Renal cortical epithelial cell (primary cell): ENCODE measurements at places on chromosomes 6 and 20.

DNA sequence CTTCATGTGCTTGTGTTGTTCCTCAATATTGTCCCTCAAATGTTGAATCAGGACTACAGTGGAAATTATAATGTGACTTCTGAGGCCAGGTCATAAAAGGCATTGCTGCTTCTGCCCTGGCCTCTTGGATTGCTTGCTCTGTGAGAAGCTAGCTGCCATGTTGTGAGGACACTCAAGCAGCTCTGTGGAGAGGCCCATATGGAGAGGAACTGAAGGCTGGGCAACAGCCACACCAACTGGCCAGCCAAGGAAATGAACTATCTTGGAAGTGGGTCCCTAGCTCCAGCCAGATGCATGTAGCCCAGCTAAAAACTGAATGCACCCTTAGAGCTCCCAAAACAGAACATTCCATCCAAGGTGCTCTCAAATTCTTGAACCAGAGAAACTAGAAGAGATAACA, 282.6 kb downstream of the BMP7 start:
- DNase-seq, result no peak

GRCh38 chr6:119677384-119677783, 327.8 kb upstream of the MAN1A1 start:
- DNase-seq, result no peak

GRCh38 chr20:3935295-3935955, 46.2 kb downstream of the PANK2 start:
- no peak for DNase-seq

DNA sequence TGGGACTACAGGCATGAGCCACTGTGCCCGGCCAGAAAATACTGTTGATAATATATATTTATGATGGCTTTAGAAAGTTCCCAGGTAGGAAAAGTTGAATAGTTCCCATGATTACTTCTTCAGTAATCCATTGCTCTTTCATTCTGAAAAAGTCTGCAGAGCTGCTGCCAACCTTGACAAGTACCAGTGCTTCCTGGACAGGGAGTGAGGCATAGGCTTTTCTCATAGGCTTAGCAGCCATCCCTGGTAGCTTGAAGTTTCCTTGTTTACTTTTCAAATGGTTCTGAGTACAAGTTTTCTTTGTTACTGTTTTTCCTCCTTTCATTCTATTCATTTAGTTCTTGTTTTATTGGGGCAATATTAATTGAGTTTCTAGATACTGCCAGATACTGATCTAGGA, 7.8 kb downstream of the RWDD1 start:
- no peak for DNase-seq

GRCh38 chr6:148203970-148204369, 138.7 kb upstream of the SASH1 start:
- no peak for DNase-seq

- DNase-seq, result peak; percentile 86
These were observed 503.9 kb downstream of the ADGRB3 start for GRCh38 chr6:69138893-69139494.

DNA sequence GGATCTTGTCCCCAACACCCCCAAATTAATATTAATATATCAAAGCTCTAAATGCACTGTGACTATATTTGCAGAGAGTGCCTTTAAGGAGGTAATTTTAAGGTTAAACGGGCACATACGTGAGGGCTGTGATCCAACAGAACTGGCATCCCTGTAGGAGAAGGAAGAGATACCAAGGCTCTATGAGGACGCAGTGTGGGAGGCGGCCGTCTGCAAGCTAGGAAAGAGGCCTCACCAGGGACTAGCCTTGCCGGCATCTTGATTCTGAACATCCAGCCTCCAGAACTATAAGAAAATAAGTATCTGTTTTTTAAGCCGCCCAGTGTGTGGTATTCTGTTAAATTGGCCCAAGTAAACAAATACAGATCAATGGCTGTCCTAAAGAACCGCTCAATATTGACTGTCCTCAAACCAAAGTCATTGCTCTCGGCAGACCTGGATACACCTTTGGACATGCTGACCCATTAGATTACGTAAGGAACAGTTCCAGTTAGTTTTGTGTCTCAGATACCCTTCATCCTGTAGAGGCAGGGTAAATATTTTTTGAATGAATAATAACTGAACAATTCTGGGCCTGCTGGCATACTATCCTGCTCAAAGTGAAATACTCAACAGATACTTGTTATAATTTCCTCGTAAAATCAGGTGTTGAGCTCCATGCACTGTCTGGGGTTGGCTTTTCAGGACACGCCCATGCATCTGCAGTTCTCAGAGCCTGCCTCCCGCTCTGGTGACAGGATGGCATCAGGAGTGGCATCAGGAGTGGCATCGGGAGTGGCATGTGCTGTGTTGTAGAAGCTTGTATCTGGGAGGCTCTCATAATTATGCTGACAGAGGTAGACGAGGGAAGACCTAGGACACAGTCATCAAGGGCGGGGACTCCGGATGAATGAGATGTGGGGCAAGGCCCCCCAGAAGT, 6.3 kb downstream of the PRR18 start:
- DNase-seq, result no peak

GRCh38 chr6:18186540-18187250, 31.5 kb downstream of the KDM1B start:
- peak; percentile 51 for DNase-seq
